ENCODE measurements at places on chromosomes 13 and 19. TPM values are rescaled to one million over a fixed set of nuclear protein-coding genes. Genes with fewer than 3 reads are reported as not detected.

ATP4B gene
- not detected for total RNA-seq

RAB4B gene
- 28.8 TPM for total RNA-seq

PLIN3 gene
- 196 TPM for total RNA-seq

GRIK5 gene
- total RNA-seq: 22.1 TPM

TEX29 gene
- not detected for total RNA-seq

CEP89 gene
- 10.0 TPM for total RNA-seq

PALM3 gene
- not detected for total RNA-seq

ZNF358 gene
- total RNA-seq: 25.6 TPM

OR7D4 gene
- total RNA-seq: not detected

ITGBL1 gene
- not detected for total RNA-seq

CGB5 gene
- total RNA-seq: not detected

Data from hematopoietic multipotent progenitor cell (in vitro differentiated cells).